ENCODE measurements at places on chromosomes 5 and 9. TPM values are rescaled to one million over a fixed set of nuclear protein-coding genes. Genes with fewer than 3 reads are reported as not detected.

DNA sequence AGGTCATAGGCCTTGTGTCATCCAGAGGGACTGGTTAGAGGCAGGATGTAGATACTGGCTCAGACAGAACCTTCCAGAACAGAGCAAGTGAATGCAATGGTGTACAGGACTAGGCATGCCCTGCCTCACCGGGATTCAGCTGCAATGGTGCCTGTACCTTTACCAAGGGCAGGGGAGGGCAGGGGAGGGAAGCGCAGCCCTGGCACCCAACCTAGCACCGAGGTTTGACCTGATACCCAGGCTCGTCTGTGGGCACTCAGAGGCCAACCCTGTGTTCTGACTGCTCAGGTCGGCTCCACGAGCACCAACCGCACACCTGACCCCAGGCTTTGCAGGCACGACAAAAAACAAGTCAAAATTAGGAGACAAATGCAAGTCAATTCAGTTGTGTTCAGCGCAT is 47.3 kb upstream of the GFPT2 start:
- no peaks in the 10 kb centered on the region for H3K27me3 ChIP-seq
- DNase-seq: peak; percentile 18
- no peaks in the 10 kb centered on the region for H3K4me1 ChIP-seq
- H3K36me3 ChIP-seq: no peaks in the 10 kb centered on the region
- H3K27ac ChIP-seq: no peak overlapping the region

DNA sequence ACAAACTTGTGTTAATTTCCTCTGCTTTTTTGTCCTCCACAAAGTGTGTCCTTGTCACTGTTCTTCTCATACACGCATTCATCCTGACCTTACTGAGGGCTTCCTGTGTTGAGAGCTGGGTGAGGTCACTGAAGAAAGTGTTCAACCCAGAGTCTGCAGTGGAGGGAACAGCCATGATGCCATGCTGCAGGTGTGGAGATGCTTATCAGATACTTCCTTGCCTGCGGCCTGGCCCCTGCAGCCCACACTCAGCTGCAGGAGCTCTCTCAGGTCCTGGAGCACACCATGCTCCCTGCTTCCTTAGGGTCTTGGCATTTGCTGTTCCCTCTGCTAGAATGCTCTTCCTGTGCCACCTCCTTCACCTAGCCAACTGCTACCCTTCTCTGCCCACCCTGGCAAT is 108.1 kb upstream of the SPRY4 start:
- DNase-seq: no peak
- H3K27me3 ChIP-seq: no peaks in the 10 kb centered on the region
- no peaks in the 10 kb centered on the region for H3K36me3 ChIP-seq
- H3K4me3 ChIP-seq: no peak overlapping the region

GRCh38 chr9:16304301-16304700 is 566.2 kb downstream of the BNC2 start:
- no peaks in the 10 kb centered on the region for H3K27me3 ChIP-seq
- no peak for DNase-seq
- H3K36me3 ChIP-seq: no peaks in the 10 kb centered on the region
- H3K4me3 ChIP-seq: no peak overlapping the region
- no peak overlapping the region for H3K27ac ChIP-seq

The RACK1 gene
- 1,202 TPM for total RNA-seq

DNA sequence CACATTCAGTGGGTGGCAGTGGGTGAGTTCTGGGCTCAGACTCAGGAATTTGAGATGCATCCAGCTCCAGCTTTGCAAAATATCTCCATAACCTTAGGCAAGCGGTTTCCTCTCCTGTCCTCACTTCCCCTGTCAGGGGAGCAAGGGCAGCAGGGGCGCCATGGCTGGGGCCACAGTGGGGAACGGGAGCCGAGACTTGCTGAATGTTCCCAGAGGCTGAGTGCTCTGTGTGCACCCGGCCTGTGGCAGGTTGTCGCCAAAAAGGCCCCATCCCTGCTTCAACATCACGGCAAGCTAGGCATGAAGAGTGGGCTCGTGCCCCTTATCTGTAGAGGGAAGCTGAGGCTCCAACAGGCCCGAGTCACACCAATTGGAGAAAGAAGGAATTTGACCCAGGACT is 268.8 kb downstream of the NSG2 start:
- H3K4me1 ChIP-seq: peaks cover 8% of the 10 kb centered on the region
- peak; percentile 59 for DNase-seq
- H3K36me3 ChIP-seq: no peaks in the 10 kb centered on the region

- H3K4me3 ChIP-seq: no peak overlapping the region
- H3K27ac ChIP-seq: no peak overlapping the region
- no peak for DNase-seq
- no peaks in the 10 kb centered on the region for H3K27me3 ChIP-seq
Observed at GRCh38 chr9:100452894-100453293, 20.1 kb upstream of the TMEFF1 start.

DNA sequence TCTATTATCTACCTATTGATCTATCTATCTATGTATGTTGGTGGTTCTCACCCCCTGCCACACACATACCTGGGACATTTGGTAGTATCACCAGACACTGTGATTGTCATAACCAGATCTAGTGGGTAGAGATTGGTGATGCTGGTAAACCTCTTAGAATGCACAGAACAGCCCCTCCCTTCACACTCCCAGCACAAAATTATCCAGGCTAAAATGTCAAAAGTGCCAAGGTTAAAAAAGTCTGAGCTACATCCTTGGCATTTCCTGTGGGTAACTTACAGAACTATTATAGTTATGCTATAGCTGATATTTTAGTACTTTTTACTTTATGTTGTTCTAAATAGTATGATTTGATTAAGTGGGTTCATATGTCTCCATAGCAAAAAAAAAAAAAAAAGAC is 151.0 kb downstream of the FER start:
- no peaks in the 10 kb centered on the region for H3K27me3 ChIP-seq
- H3K4me1 ChIP-seq: no peaks in the 10 kb centered on the region
- H3K4me3 ChIP-seq: no peak overlapping the region
- no peak overlapping the region for H3K27ac ChIP-seq

DNA sequence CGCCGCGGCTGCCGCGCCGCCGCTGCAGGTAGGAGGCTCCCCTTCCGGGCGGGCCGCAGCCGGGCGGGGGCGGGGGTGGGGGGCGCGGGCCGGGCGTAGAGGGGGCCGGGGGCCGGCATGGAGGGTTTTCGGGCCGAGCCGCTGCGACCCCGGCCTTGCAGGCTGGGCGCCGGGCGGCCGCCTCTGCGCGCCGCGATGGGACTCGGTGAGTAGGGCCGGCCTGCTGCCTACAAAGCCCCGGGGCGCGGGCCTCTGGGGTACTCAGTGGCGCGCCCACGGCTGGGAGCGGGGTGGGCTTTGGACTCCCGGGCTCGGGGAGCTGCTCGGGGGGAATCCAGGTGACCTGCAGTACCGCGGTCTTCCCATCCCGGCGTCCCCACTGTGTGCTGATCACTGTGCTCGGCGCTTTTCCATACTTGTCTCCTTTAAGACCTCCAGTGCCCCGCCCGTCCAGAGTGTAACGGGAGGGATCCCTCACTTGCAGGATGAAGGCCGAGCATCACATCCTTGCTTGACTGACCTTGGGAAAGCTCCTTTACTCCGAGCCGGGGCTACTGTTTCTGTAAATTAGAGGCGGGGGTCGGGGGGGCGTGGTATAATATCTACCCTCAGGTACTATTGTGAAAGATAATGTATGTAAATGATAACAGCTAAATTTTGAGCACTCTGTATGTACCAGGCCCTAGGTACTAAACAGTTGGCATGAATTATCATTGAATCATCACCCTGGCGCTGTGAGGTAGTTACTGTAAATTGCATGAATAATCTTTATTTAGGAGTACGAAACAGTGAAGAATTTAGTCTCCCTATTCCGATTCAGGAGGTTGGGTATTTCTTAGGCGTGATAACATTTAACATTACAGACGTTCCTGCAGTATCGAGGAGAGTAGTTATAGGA is 672 bp downstream of the MSANTD3 start:
- H3K4me1 ChIP-seq: peaks cover 7% of the 10 kb centered on the region
- DNase-seq: no peak
- H3K27ac ChIP-seq: peak overlapping the region; percentile 67
- H3K36me3 ChIP-seq: no peaks in the 10 kb centered on the region
- H3K4me3 ChIP-seq: peak overlapping the region; percentile 74

Measured in spleen (tissue), 13 donors.